ENCODE measurements at places on chromosomes 7 and 10.

DNA sequence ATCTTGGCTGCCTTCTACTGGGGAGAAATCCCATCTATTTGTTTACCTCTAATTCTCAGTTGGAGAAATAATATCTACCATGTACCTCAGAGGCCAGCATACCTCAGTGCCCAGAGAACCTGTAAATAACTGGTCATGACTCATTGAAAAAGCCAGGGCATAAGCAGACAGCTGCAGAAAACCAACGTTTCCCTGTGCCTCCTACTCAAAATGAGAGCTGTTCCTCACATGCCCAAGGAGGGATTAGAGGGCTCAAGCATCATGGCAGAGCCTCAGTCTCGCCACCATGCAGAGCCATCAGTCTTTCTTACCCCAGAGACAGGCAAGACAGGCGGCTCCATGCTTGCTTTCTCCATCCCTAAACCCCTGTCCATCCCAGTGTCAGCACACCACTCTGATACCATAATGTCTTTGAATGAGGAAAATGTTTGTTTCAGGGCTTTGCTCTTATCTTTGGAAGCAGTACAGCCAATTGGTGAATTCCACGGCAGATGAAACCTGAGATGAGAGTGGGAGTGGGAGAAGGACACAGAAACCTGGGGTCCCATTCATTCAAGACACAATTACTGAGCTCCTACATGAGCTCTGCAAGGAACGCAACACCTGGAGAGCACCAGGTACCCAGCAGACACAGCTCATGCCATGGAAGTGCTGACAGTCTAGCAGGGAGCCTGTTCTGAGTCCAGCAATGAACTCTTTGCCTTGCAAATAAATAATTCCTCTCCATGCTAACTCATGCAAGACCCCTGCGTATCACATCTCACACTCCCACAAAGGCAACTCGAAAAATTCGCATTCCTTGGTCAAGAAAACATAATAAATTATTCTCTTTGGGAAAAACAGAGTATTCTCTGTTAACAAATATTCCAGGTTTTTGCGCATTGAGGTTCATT, 21.1 kb downstream of the PON1 start:
- no peak for DNase-seq

- DNase-seq: peak; percentile 80
Observed at GRCh38 chr10:5684971-5685763, 529 bp downstream of the TASOR2 start.

- no peak for DNase-seq
Observed at GRCh38 chr7:130673066-130673465, 4.5 kb upstream of the COPG2 start.

DNA sequence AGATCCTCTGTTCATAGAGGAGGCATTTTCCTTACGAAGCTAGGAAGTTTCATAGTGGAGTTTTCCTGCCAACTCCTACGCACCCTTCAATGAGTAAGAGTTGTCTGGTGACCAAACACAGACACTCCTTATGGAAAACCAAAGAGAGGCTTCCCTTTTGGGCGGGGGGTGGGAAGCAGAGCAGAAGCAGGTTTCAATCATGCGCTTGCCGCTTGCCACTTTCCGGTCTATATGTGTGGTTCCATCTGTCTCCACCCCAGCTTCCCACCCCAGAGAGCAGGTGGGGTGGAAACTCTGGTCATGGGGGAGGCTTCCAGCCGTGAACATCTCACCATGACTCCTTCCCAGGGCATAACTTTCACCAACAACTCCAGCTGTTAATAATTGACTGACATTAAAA, 68.8 kb upstream of the GRB10 start:
- DNase-seq: no peak

- DNase-seq: peak; percentile 45
Observed at GRCh38 chr7:44052771-44053365, 8.4 kb downstream of the DBNL start.

- no peak for DNase-seq
Observed at GRCh38 chr7:155529346-155529745, 17.0 kb downstream of the CNPY1 start.

GRCh38 chr10:48638739-48639527, 34.1 kb upstream of the ARHGAP22 start:
- no peak for DNase-seq

- no peak for DNase-seq
Observed at GRCh38 chr10:101693651-101693977, 1.4 kb downstream of the FBXW4 start.

DNA sequence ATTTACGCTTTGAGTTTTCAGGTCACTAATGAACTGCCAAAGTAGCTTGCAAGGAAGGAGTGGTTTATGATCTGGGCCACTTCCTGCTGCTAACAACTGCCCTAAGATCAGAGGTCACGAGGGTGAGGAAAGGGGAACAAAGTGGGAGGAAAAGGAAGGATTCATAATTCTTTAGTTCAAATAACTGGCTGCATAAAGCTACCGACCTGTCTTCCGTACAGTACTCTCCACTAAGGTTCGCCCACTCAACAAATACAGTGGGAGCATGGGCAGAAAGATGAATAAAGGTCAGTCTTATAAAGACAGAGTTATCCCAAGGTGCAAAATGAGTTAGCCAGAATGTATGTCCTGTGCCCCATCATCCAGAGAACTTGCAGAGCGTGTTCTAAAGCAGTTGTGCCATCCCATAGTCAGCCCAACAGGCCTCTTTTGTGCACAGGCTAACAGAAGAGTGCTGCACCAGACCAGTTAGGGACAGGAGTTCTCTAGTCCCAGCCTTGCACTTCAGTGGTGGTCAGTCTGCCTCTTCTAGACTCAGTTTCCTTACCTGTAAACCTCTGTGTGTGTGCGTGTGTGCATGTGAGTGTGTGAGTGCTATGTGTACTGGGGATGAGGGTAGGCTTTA, 65.9 kb downstream of the CREB3L2 start:
- DNase-seq: no peak

GRCh38 chr10:97494151-97494550, 4.1 kb downstream of the MMS19 start:
- no peak for DNase-seq

DNA sequence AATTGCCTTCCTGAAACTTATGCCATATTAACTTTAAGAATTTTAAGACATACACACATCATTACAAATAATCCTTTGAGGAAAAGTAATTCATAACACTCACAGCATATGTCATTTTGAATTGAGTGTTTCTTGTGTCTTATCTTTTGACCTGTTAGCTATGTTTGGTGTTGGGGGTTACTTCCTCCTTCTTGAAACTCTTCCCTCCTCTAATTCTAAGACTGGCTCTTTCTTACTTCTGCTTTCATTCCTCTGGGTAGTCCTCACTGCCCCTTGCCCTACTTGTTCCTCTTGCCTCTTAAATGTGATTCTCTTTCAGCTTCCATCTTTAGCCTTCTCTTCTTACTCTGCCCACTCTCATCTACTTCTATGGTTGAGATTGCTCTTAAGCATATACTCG, 28.3 kb upstream of the PIP4K2A start:
- no peak for DNase-seq

All from coronary artery (tissue), 2 donors.